ENCODE measurements at places on chromosomes 7 and 10.

GRCh38 chr7:29330136-29330535 is 135.6 kb downstream of the CHN2 start:
- no peak for DNase-seq

GRCh38 chr10:103276896-103277712 is at the start of gene INA:
TSS of gene INA (plus strand) at chr10:103277138. CDS start at chr10:103277212, 74 bp downstream.
- peak; percentile 20 for DNase-seq

DNA sequence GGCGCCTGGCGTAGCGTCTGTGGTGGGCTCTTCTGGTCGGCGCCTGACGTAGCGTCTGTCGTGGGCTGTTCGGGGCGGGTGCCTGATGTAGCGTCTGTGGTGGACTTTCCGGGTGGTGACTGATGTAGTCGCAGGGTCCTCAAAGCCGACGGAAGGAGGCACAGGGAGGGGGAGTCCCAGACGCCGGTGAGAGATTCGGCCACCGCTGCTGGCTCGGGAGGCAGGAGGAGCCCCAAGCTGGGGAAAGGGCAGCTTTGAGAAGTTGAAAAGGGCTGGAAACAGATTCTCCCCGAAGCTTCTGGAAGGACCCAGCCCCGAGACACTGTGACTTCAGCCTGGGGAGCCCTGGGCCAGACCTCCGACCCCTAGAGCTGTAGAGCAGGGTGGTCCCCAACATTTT is 105.7 kb downstream of the DNAJB6 start:
- DNase-seq: no peak

GRCh38 chr10:70993051-70993450 is 104.7 kb upstream of the PCBD1 start:
- DNase-seq: no peak

- no peak for DNase-seq
These were observed 214.2 kb downstream of the WDR11 start for GRCh38 chr10:121065330-121065729.

GRCh38 chr7:43756368-43757072 is 2.0 kb upstream of the BLVRA start:
- DNase-seq: peak; percentile 64

DNA sequence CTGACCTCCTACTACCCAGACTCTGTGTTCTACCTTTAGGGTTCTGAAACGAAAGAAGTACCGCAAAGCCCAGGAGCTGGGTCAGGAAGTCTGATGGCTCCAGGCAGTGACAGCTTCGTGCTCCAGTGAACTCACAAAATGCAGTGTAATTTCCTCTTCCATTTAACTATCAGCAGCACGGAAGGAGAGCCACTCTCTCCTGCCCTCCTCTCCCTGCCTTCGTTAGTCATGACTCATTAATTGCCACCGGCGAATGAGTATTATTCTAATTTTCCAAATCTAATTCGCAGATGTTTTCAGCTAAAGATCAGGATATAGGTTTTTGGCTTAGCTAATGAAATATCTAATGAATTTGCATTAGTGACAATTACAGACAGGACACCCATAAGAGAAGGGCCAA is 1262.0 kb downstream of the TYW1 start:
- DNase-seq: no peak

GRCh38 chr10:89362929-89363328 is 14.9 kb upstream of the IFIT1B start:
- DNase-seq: no peak

DNA sequence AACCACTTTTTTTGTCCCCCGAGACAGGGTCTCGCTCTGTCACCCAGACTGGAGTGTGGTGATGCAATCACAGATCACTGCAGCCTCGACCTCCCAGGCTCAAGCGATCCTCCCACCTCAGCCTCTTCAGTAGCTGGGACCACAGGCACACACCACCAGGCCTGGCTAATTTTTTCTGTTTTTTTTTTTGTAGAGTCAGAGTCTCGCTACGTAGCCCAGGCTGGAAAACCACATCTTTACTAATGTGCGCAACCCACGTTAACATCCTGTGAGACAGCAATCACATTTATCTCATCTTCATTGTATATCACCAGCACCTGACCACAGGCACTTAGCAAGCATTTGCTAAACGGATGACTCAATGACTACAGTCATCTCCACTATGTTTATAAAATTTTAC is 77.8 kb upstream of the ATP6V0A4 start:
- DNase-seq: peak; percentile 83

GRCh38 chr7:18177129-18177814 is 149.6 kb upstream of the PRPS1L1 start:
- DNase-seq: no peak

DNA sequence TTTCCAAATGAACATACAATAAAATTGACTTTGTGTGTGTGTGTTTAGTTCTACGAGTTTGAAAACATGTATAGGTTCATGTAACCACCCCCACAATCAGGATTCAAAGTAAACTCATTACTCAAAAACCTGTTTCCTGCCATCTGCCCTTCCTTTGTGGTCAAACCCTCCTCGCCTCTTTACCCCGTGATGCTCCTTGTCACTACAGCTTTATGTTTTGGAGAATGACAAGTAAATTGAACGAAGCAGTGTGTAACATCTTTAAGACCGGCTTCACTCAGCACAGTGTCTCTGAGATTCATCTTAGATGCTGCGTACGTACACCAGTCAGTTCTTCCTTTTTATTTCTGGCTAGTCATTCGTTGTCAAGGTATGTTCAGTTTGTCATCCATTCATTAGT is 54.6 kb upstream of the MKI67 start:
- DNase-seq: no peak

Measured in fibroblast of the aortic adventitia (primary cell).